ENCODE measurements at places on chromosomes 1 and 21. TPM values are rescaled to one million over a fixed set of nuclear protein-coding genes. Genes with fewer than 3 reads are reported as not detected.

The PPP1R8 gene
- polyA plus RNA-seq: 39.7 TPM

The OPRD1 gene
- polyA plus RNA-seq: 0.05 TPM

The FALEC gene
- 0.16 TPM for polyA plus RNA-seq

The LCA5L gene
- polyA plus RNA-seq: 2.5 TPM

The TGFB2 gene
- polyA plus RNA-seq: 1.6 TPM

The POU3F1 gene
- polyA plus RNA-seq: 0.30 TPM

The CCDC185 gene
- not detected for polyA plus RNA-seq

The ALDH4A1 gene
- polyA plus RNA-seq: 24.6 TPM

The TIE1 gene
- 8.3 TPM for polyA plus RNA-seq

The NDC1 gene
- polyA plus RNA-seq: 9.4 TPM

The PPFIA4 gene
- polyA plus RNA-seq: 0.82 TPM

The CFHR1 gene
- 0.09 TPM for polyA plus RNA-seq

The TCHHL1 gene
- polyA plus RNA-seq: 0.16 TPM

The PKNOX1 gene
- polyA plus RNA-seq: 13.4 TPM

The C1orf210 gene
- polyA plus RNA-seq: 3.1 TPM

The RIPK4 gene
- polyA plus RNA-seq: 9.3 TPM

The MROH9 gene
- 0.05 TPM for polyA plus RNA-seq

The KCNE2 gene
- polyA plus RNA-seq: 0.18 TPM

The RAD54L gene
- polyA plus RNA-seq: 2.6 TPM

The MTARC2 gene
- polyA plus RNA-seq: 9.5 TPM

The BCAS2 gene
- 57.8 TPM for polyA plus RNA-seq

The LCE1F gene
- 0.46 TPM for polyA plus RNA-seq

The PLA2G5 gene
- polyA plus RNA-seq: 1.6 TPM

The E2F2 gene
- polyA plus RNA-seq: 2.0 TPM

The OR2M3 gene
- polyA plus RNA-seq: not detected

The KLF17 gene
- polyA plus RNA-seq: 0.02 TPM

The GPATCH2 gene
- polyA plus RNA-seq: 6.5 TPM

The OXCT2 gene
- polyA plus RNA-seq: 1.6 TPM

The SYNC gene
- 2.5 TPM for polyA plus RNA-seq

The CALML6 gene
- polyA plus RNA-seq: 7.1 TPM

The OR2AK2 gene
- polyA plus RNA-seq: not detected

The IGSF9 gene
- 4.1 TPM for polyA plus RNA-seq

The LMOD1 gene
- polyA plus RNA-seq: 17.1 TPM

The FLG2 gene
- polyA plus RNA-seq: 1.8 TPM

The NBPF6 gene
- polyA plus RNA-seq: 0.07 TPM

The RPAP2 gene
- 12.2 TPM for polyA plus RNA-seq

The SMYD2 gene
- polyA plus RNA-seq: 45.0 TPM

The TTC39A gene
- 2.8 TPM for polyA plus RNA-seq

The INSRR gene
- 0.43 TPM for polyA plus RNA-seq

The ST6GALNAC3 gene
- 1.2 TPM for polyA plus RNA-seq
